ENCODE measurements at places on chromosomes 12 and 14. TPM values are rescaled to one million over a fixed set of nuclear protein-coding genes. Genes with fewer than 3 reads are reported as not detected.

MYO1A gene
- total RNA-seq: not detected

FAM181A gene
- total RNA-seq: not detected

DBX2 gene
- not detected for total RNA-seq

CYP46A1 gene
- total RNA-seq: under 0.01 TPM

VAMP1 gene
- total RNA-seq: 10.0 TPM

MYH7 gene
- not detected for total RNA-seq

SERPINA4 gene
- not detected for total RNA-seq

RAB15 gene
- total RNA-seq: 2.1 TPM

ACSS3 gene
- 22.3 TPM for total RNA-seq

PAPLN gene
- 1.8 TPM for total RNA-seq

KRT86 gene
- total RNA-seq: 0.14 TPM

LTB4R gene
- 0.71 TPM for total RNA-seq

OAS2 gene
- total RNA-seq: 0.71 TPM

EXD2 gene
- total RNA-seq: 14.8 TPM

LGALS3 gene
- 168 TPM for total RNA-seq

LHX5 gene
- total RNA-seq: not detected

NANOG gene
- not detected for total RNA-seq

KLHDC1 gene
- 4.0 TPM for total RNA-seq

RAD51AP1 gene
- total RNA-seq: 1.7 TPM

PTGDR gene
- total RNA-seq: under 0.01 TPM

SLC6A15 gene
- total RNA-seq: 17.6 TPM

LRTM2 gene
- not detected for total RNA-seq

KLRC1 gene
- not detected for total RNA-seq

AQP6 gene
- under 0.01 TPM for total RNA-seq

ANKRD33 gene
- not detected for total RNA-seq

PKP2 gene
- total RNA-seq: 0.55 TPM

INSM2 gene
- total RNA-seq: not detected

SMARCD1 gene
- 16.8 TPM for total RNA-seq

TMPRSS12 gene
- not detected for total RNA-seq

HOXC6 gene
- total RNA-seq: 0.28 TPM

KRT82 gene
- not detected for total RNA-seq

NEUROD4 gene
- not detected for total RNA-seq

NOS1 gene
- total RNA-seq: not detected

TCL1B gene
- not detected for total RNA-seq

KRT3 gene
- total RNA-seq: not detected

PGF gene
- 3.5 TPM for total RNA-seq

GLI1 gene
- total RNA-seq: 0.18 TPM

MYH6 gene
- total RNA-seq: not detected

C12orf42 gene
- not detected for total RNA-seq

TGM1 gene
- 1.6 TPM for total RNA-seq

GLS2 gene
- total RNA-seq: not detected

OTX2 gene
- total RNA-seq: not detected

CMA1 gene
- total RNA-seq: not detected

GDF3 gene
- not detected for total RNA-seq

CLEC14A gene
- total RNA-seq: 3.6 TPM

SERPINA3 gene
- 8.0 TPM for total RNA-seq

OR4E2 gene
- total RNA-seq: not detected

All from smooth muscle cell of bladder (primary cell).